ENCODE measurements at places on chromosomes 12 and 14.

DNA sequence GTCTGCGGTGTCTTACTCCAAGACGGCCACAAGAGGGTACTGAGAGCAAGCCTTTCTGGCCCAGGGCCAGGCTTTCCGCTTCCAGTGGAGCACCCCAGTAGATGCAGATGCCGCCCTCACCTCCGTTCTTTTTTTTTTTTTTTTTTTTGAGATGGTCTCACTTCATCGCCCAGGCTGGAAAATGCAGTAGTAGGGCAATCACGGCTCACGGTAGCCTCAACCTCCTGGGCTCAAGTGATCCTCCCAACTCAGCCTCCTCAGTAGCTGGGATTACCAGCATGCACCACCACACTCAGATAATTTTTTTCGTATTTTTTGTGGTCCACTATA is 5.6 kb upstream of the LBHD2 start:
- peak; percentile 89 for DNase-seq

DNA sequence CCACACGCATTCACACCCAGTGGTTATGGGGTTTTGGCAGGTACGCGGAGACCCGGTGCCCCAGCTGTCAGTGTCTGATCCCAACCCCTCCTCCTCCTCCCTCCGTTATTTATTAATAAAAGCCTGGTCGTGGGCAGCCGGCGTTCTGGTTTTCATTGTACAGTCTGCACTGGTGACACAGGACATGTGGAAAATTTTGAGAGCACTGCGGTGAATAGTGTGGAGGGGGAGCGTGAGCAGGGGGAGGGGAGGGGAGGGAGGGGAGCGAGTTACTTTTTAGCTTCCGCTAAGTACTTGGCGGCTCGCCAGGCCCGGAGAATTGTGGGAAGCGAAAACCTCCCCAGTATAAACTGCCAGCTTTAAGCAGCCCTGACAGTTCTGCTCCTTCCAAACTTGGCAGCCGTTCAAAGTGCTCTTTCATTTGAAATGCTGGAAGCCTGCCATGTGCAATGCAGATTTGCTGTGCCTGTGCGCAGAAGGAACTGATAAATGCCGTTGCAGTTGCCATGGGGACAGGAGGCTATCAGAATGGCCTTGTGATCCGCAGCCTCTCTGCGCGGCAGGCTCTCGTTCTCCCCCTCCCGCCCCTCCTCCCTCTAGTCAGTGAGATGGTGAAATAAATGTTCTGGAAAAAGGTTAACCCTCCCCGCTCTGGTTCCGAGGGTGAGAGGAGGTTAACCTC is 11.7 kb upstream of the IRF2BPL start:
- peak; percentile 100 for DNase-seq

- no peak for DNase-seq
Observed at GRCh38 chr12:3364226-3364625, 126.8 kb upstream of the PRMT8 start.

- DNase-seq = no peak
Observed at GRCh38 chr14:100504372-100505078, 82.7 kb downstream of the BEGAIN start.

DNA sequence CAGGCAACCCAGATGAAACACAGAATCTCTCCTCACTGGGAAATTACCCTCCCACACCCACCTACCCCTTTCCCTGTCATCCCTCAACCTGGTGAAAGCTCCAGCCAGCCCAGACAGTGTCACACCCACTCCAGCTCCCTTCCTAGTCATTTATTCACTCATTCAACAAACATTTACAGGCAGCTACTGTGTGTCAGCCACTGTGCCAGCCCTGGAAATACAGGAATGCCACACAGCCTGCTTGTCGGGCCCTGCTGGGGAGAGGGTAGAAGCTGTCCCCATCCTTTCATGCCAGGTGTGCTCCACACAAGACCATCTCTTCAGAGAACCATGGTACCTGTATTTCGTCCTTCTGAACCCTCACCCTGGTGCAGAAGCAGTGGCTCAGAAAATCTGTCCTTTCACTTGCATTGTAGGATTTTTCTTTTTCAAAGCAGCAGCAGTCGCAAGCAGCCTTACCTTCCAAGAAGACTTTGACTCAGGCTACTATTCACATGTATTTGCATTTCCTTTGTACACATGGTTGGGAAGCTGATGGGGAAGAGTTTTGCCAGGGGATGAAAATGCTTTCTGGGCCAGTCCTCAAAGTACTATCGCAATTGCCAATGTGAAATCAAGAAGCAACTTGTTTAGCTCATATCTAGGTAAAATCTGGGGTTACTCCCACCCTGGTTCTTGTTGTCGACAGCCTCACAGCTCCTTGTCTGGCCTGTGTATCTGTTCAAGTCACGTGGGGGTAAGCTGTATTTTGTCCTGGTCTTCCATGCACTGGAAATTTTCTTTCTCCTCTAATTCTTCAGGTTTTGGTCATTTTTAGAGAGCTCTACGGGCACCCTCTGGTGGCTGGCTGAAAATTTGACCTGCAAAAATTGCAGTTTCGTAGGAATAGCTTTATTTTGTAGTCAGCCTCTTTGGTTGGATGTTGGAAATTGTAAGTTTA is 147.4 kb upstream of the EGLN3 start:
- peak; percentile 48 for DNase-seq

DNA sequence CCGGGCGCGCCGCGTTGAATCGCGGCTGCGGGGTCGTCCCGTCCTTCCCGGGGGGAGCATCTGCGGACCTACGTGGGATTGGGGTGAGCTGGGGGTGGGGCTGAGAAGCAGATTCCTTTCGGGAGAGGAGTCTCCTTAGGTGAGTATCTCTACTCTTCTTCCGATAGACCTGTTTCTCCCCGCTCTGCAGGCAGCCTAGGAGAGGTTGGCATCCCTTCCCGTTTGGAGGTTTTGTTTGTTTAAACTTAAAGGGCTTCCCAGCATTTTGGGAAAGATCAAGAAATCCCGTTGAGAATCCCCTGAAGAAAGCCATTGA is 411 bp downstream of the TTLL5 start:
- no peak for DNase-seq

- DNase-seq = no peak
Observed at GRCh38 chr14:49193332-49194065, 392.7 kb downstream of the RPS29 start.

- no peak for DNase-seq
Observed at GRCh38 chr12:20309504-20310148, 58.7 kb upstream of the PDE3A start.

DNA sequence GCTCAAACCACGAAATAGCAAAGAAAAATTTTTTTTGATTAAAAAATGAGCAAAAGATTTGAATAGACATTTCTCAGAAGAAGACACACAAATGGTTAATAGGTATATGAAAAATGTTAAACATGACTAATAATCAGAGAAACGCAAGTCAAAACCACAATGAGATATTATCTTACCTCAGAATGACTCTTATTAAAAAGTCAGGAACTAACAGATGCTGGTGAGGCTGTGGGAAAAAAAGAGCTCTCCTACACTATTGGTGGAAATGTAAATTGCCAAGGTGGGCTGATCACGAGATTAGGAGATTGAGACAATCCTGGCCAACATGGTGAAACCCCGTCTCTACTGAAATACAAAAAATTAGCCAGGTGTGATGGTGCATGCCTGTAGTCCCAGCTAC is 315.5 kb upstream of the FLRT2 start:
- no peak for DNase-seq

DNA sequence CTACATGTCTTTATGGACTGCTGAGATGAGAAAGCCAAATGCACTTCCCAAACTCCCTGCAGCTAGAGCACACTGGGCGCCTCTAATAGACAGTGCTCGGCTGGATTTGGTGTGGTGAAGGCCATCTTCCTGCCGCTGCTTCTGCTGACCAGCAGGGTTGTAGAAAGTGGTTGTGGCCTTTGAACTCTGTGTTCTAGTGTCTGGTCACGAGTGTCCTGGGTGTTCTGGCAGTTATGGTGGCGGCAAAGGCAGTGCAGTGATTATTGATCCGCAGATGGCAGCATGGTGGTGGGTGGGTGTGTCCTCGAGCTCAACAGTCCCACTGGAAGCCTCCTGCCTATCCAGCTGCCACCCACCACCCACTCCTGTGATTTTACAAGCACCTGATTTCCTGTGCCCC is 43.4 kb downstream of the SMIM41 start:
- DNase-seq = no peak

DNA sequence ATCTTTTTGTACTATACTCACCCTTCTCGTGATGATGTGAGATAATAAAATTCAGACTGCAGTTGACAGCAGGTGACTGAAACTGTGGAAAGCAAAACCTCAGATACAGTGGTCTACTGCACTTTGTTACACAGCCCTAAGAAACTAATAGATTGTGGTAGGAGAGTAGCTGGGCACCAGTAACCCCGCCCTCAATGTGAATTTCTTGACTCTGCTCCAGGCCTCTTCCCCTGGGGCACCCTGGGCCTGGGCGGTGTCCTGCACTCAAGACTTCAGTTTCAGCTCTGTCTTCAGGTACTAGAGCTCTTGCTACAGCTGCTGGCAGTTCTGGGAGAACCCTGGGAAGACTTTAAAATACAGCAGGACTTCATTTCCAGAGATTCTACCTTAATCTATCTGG is 197.6 kb upstream of the AVPR1A start:
- DNase-seq = no peak

DNA sequence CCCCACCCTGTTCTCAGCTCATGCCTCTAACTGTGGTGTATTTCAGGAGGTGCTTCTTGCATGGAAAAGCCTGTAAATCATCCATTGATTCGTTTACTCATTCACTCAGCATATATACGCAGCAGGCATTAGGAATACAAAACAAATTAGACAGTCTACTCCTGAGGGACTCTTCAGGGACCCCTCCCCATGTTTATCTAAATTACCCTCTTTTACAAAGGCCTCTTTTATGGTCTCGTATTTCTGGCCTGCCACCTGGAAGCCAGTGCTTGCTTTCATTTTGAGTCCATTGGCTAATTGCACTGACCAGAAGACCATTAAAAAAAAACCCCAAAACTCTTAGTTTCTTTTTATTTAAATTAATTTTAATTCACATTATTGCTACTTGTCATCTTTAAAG is 134.4 kb downstream of the DACT1 start:
- DNase-seq = no peak

- no peak for DNase-seq
Observed at GRCh38 chr12:94851396-94852028, 152.0 kb downstream of the NDUFA12 start.

GRCh38 chr12:91947459-91947858 is 198.2 kb downstream of the BTG1 start:
- no peak for DNase-seq

GRCh38 chr12:68422956-68423574 is 90.9 kb upstream of the MDM1 start:
- no peak for DNase-seq

GRCh38 chr12:77118696-77119095 is 53.3 kb upstream of the E2F7 start:
- no peak for DNase-seq

GRCh38 chr14:68871392-68871791 is 78.5 kb upstream of the ZFP36L1 start:
- no peak for DNase-seq

DNA sequence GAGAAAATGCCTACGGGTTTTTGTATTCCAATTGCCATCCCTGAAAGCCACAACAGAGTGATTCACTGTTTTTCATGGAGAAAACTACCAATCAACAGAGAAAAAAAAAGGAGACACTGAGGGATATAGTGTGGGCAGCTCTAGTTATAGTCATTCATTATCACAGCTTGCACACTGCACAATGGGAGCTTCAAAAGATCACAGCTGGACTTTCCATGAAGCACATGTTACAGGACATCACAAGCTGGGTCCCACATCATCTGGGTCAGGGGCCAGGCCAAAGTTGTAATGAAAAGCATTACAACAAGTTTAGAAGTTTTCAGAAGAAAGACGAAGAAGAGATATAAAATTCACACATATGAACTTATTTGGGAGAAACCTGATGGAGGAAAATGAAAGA is 41.5 kb downstream of the RERG start:
- DNase-seq = no peak

- peak; percentile 95 for DNase-seq
Observed at GRCh38 chr14:20469242-20469889, at the start of gene PNP. Gene PNP (plus strand): TSS chr14:20469406. CDS start chr14:20469525, 119 bp downstream.

GRCh38 chr14:100058777-100059437 is 6.3 kb upstream of the EVL start:
- peak; percentile 52 for DNase-seq

DNA sequence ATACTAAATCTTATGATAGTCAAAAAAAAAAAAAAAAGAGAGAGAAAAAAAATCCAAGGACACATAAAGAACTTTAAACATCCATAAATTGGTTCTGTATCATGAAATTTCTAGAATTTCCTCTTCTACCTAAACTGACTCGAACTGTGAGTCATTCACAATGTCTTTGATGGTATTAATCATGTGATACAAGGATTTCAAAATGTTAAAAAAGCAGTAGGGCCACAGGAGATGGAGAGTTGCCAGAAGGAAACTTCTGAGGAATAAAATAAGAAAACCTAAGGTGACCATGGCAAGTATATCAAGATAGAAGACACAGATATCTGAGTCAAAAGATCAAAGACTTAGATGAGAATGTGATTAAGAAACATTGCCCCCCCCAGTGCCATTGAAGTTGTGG is 1320.9 kb upstream of the FLRT2 start:
- DNase-seq = no peak

GRCh38 chr12:15794196-15794595 is 5.0 kb upstream of the EPS8 start:
- no peak for DNase-seq

DNA sequence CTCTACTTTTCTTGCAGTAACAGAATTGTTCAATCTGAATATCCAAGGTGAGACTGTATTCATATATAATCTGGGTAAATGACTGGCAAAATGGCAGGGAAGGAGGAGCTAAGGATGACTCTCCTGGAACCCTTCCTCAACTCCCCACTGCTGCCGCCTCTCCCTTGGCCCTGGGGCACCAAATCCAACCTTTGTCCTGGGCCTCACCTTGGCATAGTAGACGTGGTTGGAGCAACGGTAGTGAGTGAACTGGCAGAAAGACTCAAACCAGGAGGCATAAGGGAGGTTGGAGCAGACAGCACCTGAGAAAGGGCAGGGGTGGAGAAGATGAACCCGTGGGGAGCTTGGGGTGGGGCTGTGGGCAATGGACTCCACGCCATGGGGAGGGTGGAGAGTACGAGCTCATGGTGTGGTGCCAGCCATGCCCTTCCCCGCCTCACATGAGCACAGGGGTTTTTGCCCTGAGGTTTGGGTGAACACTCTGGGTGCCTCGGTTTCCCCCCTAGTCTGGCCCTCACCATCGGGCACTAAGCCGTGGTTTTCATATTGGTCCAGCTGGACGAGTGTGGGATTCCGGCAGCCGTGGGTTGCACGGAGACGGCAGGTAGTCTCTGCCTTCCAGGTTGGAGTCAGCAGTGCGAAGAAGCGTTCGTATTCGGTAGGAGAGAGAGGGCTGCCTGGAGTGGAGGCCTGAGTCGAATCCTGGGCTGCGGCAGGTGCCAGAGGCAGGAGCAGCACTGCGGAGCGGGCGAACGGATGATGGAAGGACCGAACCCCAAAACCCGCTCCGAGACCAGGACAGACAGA is 753 bp downstream of the ACRBP start:
- DNase-seq = no peak

GRCh38 chr12:18932715-18933114 is 194.8 kb downstream of the CAPZA3 start:
- DNase-seq = no peak

DNA sequence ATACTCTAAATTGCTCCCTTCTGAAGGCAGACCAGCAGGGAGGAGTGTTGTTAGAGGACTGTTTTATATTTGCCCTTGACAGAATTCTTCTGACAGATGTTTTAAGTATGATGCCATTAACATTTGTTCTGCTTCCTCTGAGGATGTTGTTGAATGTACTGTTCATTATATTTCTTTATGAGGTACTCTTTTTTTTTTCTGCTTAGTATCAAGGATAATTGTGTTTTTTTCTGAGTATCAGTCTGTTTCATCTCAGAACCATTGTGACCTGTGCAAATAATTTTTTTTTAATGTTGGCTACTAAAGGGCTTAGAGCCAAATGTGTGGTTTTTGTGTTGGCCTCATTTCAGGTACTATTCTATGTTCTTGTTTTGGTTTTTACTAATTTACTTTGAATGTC is 10.6 kb downstream of the METAP2 start:
- DNase-seq = no peak
